ENCODE measurements at places on chromosomes 1 and 21.

- no peak for DNase-seq
Observed at GRCh38 chr21:44054710-44055109, 42.6 kb downstream of the TRAPPC10 start.

DNA sequence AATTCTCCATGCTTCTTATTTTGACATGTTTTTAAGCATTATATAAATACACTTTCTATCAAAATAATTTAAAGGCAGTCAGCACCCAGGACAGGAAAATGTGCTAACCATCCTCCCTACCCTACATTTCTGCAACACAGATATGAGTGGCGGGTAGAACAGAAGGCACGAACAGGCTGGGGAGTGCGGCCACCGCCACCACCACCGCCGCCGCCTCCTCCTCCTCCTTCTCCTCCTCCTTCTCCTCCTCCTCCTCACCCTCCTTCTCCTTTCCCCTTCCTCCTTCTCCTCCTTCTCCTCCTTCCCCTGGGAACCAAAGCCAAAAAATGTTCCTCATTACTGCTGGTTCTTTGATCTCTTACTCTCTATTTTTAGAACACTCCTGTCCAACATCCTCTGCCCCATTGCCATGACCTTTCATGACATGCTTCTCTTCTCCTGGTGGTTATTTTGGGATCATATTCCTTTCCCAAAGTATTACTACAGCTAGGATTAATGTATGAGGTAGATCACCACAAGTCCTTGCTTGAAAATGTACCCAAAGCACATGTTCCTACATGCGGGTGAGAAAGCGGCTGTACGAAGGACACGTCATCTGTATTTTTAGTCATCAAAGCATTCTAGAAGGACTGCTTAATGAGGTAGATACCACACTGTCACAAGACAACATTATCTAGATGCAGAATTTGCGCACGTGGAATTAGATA, 24.5 kb upstream of the CCN1 start:
- no peak for DNase-seq

DNA sequence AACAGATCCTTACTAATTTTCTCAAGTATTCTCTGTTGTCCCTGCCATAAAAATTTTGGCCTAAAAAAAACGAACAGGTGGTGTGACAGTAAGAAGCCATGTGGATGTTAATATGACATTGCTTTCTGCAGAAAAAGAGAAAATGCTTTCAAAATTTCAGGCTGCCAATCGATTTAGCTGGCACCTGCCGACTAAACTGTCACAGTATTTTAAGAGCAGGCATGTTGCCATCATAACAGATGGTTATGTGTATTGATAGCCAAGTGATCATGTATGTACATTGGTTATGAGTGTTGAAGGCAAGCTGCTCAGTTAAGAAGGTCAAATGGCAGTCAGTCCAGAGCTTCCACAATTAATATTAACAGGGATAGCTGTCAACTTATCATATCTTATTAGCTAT, 1017.0 kb downstream of the MRPL39 start:
- no peak for DNase-seq

DNA sequence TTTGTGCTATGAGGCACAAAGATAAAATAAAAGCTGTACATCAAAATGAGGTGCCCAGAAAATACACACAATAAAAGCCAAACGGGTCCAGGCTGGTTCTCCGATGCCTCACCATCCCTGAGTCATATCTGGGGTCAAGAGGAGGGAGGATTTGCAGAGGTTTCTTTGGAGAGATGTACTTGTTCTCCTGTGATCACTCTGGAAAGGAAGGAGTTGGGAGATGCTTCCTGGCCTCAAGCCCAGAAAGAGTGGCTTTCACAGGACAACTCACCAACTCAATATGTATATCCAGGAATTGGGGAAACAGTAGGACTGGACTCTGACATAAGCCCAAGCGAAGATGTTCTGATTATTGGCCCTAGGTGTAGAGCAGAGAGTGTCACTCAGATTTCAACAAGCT, 51.9 kb downstream of the DIPK1A start:
- no peak for DNase-seq

GRCh38 chr1:21594935-21595897, 73.9 kb downstream of the RAP1GAP start:
- DNase-seq: peak; percentile 74

DNA sequence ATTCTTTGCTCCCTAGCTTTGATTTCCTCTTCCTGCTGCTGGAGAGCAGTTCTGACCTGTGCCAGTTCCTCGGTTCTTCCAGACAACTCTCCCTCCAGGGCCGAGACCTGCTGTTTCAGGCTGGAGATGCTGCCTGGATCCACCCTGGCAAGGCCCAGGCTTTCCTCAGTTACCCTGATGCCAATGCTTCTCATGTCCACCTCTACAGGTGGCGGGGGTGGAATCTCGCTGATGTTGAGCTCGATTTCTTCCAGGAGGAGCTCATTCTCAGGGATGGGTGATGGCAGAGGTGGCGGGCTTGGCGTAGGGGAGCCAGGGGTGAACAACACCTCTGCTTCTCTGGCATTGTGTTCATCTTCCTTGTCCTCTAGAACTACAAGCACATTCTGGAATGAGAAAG, 45.3 kb downstream of the KANK4 start:
- no peak for DNase-seq

- no peak for DNase-seq
Observed at GRCh38 chr1:8540971-8541370, 223.1 kb downstream of the SLC45A1 start.

GRCh38 chr1:67801903-67802302, 31.4 kb downstream of the GNG12 start:
- DNase-seq: no peak

GRCh38 chr1:49651136-49651535, 372.6 kb downstream of the AGBL4 start:
- no peak for DNase-seq

GRCh38 chr1:17819129-17819802, 64.1 kb downstream of the ACTL8 start:
- no peak for DNase-seq

DNA sequence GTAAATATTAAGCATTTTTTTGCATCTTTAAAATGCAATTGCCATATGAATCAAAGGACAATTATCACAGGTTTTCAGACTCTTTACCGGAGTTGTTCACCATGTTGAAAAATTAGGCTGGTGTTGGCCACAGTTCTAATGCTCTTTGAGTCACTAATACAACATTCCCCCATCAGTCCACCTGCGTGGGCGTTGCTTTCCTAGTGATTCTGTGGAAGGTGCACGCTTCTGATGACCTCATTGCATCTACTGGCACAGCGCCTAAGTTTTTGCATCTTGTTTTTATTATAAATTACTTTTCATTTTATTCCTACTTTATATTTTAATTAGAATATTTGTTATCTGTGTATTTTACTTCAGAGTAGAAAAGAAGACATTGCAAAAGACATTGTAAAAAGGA, 4.7 kb upstream of the F5 start:
- DNase-seq: no peak

DNA sequence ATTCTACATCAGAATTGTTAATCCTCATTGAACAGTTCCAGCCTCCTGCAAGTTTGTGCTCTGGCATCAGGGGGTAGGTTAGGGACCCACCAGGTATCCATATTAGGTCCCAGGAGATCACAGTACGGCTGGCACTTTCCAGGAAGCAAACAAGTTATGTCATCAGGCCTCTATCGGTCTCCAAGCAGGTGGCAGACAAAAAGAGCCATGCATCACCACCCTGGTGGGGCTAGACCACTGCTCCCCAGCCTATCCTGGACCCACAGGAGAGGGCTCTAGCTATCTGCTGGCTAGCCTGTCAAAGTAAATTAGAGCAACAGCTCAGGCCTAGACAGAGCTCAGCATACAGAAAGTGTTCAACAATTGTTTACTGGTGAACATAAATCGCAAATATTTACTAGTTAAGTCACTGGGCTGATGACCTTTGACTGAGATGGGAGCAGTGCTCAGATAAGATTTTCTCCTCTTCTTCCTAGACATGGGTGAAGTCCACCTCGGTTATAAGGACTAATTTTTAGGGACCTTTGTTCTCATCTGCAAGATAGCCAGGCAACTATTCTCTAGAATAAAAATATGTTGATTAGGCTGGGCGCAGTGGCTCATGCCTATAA, 6.4 kb downstream of the NUAK2 start:
- no peak for DNase-seq

GRCh38 chr1:181522864-181523263, 39.5 kb downstream of the CACNA1E start:
- no peak for DNase-seq

- DNase-seq: peak; percentile 44
Observed at GRCh38 chr1:20981915-20982314, 194.8 kb downstream of the EIF4G3 start.

DNA sequence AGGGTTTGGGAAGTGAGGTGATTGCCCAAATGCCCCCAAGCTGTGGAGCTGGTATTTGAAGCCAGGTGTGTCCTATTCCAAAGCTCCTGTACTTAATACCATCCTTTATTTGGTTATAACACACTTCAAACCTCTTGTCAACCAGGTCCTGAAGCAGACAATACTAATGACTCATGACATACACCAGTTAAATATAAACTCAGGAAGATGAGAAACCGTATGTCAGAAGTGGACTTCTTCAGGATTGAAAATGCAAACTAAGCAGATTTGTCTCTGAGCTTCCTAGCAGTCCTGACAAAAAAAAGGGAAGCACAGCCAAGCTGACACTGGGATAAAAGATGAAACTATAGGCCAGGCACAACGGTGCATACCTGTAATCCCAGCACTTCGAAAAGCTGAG, 70.6 kb downstream of the ALPL start:
- DNase-seq: no peak

DNA sequence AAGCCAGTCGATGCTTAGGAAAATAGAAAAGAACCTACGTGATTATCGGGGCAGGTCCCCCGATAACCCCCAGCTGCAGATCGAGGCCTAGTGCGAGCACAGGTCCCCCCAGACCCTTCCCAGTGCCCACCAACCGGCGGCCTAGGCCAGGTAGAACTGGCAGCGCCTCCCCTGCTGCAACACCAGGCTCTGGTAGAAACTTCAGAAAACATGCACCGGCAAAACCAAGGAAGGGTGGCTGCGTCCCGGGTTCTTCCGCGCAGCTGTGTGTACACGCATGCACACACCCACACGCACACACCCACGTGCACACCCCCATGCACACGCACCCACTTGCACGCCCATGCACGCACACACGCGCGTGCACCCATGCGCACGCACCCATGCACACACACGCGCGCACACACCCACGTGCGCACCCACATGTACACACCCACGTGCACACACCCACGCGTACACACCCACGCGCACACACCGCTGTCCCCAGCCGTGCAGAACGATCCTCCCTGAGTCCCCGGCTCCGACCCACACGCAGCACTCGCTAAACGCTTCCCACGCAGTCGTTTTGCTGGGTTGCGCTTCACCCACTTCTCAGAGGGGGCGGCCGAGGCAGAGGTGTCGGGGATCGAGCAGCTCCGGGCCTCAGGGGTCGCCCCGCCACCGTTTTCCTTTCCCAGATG, 5.2 kb downstream of the TSPEAR start:
- DNase-seq: no peak

All from HT-29 (cell line).